Mesendoderm (in vitro differentiated cells): ENCODE measurements at places on chromosomes 11 and 22.
A peak's percentile ranks its signal among the peaks of the same experiment; 100 is the strongest.

- DNase-seq = no peak
Observed at GRCh38 chr11:111456086-111456858, 55.9 kb downstream of the BTG4 start.

DNA sequence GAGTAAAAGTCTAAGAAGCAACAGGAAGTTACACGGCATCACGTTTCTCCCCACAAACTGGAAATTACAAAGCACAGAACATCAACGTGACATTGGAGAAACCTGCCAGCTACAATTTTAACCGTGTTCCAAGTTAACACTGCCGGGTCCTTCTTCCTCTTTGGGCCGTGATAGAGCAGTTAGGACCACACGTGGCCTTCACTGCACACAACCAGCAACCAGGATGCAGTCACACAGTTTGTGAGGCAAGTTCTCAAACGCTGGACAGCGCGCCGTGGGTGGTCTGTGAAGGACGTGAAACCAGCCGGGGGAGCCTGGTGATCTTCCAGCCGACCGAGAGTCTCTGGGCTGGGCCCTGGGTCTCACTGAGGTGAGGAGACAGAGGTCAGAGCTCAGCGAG, 14.6 kb downstream of the C11orf21 start:
- DNase-seq = no peak

- DNase-seq = no peak
Observed at GRCh38 chr22:24517446-24517845, 22.3 kb downstream of the UPB1 start.

- peak; percentile 68 for DNase-seq
Observed at GRCh38 chr22:19035474-19036228, 86.6 kb downstream of the DGCR2 start.

DNA sequence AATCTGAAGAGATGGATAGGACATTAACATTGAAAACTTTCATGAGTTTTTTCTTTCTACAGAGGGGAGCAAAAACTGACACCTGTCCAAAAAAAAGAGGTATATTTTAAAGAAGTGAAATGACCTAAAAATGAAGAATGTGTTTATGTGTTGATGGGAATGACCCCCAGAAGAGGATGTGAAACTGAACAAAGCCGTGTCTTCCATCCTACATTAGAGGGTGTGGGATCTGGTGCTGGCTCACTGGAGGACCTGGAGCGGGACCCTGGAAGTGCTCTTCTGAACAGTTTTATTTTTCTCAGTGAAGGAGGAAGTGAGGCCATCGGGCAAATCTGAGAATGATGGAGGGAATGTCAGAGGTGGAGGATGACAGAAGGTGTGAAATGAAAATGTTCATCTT, 470.1 kb downstream of the NTM start:
- DNase-seq = no peak

GRCh38 chr22:47355388-47355725, 592.9 kb downstream of the TBC1D22A start:
- no peak for DNase-seq

- no peak for DNase-seq
Observed at GRCh38 chr11:46920755-46921154, 2.4 kb upstream of the LRP4 start.

DNA sequence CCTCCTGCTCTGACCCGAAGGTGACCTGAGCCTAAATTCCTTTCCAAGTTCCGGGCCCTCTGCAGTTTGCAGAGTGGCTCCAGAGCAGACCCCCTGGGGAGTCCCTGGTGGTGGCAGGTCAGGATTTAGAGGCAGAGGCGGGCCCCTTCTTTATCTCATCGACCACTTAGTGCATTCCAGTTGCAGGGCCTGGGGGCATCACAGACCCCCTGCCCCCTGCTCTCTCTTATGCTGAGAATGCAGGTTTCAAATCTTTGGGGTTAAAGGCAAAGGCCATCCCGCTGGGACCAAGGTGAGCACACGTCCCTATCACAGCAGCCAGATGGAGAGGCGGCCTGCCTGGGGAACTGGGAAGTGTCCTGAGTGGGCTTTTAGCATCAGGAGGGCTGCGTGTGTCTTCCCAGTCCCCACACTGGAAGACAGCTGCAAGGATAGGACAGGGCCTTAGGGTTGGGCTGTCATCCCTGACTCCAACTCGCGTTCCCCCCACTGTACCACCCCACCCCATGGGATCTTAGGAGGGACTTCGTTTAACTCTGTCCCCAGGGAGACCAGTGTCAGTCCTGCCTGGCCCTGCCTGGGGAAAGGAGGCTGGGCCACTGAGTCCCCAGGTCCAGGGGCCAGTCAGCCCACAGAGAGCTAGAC, 11.3 kb downstream of the DERL3 start:
- DNase-seq = peak; percentile 43

- DNase-seq = no peak
Observed at GRCh38 chr11:130651066-130651855, 202.8 kb downstream of the ADAMTS15 start.

GRCh38 chr22:47309476-47309875, 547.0 kb downstream of the TBC1D22A start:
- DNase-seq = no peak

- DNase-seq = peak; percentile 45
Observed at GRCh38 chr11:75896843-75897419, 81.9 kb downstream of the UVRAG start.

DNA sequence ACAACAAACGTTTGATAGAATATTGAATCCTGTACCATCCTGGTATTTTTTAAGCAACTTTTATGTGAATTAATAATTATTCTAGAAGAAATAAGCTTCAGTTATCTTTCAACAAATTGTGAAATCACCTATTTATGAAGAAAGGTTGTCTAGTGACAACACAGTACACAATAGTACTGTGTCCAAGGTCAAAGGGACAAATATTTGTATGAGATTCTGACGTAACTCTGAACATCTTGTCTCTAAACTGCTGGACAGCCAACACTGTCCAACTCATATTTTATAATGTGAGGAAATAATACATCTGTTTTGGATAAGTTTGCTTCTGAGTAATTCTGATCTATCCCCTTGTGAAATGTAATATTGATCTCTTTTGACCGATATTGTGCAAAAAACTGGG, 18.9 kb downstream of the CASP5 start:
- DNase-seq = no peak

- DNase-seq = no peak
Observed at GRCh38 chr11:110446061-110446460, 16.3 kb downstream of the FDX1 start.

GRCh38 chr11:68335683-68336082, 23.3 kb downstream of the LRP5 start:
- no peak for DNase-seq

GRCh38 chr11:26583550-26583949, 11.5 kb upstream of the MUC15 start:
- no peak for DNase-seq

DNA sequence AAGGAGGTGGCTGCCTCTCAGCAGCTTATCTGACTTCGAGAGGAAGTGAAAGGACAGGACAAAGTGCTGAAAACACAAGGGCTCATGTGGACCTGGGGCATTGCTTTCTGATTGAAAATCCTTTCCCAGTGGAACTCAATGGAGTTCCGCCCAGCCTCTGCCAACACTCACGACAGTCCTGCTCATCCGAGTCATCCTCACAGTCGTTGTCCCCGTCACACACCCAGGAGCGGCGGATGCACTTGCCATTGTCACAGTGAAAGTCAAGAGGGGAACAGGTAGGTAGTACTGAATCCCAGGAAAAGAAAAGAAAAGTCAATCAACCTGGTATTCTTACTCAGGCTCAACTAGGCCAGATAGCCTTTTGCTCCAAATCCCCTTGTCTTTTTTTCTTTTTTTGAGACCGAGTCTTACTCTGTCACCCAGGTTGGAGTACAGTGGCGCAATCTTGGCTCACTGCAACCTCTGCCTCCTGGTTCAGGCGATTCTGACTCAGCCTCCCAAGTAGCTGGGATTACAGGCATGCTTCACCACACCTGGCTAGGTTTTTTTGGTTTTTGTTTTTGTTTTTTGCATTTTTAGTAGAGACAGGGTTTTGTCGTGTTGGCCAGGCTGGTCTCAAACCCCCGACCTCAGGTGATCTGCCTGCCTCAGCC, 18.1 kb downstream of the LRP4 start:
- DNase-seq = no peak

- no peak for DNase-seq
Observed at GRCh38 chr22:50180727-50181521, 4.8 kb upstream of the TRABD start.

- DNase-seq = no peak
Observed at GRCh38 chr22:27598792-27599191, 202.8 kb downstream of the MN1 start.

GRCh38 chr11:8038811-8039529, 42.0 kb upstream of the TUB start:
- no peak for DNase-seq

DNA sequence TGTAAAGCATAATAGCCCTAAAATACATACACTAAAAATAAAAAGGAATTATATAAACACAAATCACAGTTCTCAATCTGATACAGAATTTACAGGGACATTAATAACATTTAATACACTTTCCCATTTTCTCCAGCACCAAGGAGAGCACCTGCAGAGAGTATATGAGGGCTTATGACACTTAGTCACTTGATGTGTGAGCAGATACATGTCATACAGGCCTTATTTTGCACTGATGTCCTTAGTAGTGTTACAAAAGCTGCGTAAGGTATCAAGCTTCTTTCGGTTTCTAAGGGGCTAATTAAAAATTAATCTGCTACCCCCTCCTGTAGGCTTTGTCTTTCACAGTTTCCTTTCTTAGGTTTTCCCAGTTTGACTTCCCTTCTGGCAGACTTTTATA, 61.3 kb downstream of the TRIM44 start:
- DNase-seq = no peak

DNA sequence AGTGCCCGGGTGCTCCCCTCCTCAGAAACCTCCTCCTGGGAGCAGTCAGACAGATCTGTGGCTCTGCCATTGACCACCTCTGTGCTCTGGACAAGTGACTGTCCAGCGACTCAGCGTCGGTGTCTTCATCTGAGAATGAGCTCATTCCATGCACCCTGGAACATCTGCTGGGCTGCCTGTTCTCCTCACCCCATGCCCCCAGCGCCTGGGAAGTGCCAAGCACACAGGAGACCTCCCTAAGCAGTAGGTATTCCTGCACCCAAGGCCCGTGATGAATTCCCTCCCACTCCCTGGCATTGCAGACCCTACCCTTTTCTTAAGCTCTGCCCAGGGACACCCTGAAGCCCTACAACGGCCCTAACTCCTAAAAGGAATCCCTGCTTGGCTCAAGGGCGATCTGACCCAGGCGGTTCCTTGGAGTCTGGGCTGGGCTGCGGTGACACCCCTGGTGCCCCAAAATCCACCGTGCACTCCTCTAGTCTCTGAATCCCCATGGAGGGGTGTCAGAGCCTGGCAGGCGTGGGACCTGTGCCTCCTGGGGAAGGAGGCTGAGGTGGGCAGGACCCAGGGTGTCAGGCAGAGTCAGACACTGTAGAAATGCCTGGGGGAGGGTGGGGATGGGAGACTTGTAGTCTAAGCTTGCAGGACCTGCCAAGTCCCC, 92.0 kb downstream of the CEP164 start:
- DNase-seq = no peak

DNA sequence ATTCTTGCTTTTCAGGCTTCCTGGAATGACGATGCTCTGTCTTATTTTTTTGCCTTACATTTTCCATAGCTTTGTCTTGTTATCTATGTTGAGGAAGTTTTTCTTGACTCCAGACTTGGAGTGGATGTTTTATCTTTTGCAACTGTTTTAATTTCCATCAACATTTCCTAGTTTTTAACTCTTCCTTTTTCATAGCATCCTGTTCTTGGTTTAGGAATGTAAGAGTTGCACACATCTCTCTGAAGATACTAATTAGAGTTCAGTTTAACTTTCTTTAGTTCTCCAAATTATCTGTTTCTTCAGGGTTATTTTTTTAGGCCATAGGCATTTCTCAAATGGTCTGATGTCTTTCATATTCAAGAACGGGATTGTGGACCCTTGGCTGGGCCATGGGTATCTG, 10.4 kb downstream of the CLDN5 start:
- no peak for DNase-seq

DNA sequence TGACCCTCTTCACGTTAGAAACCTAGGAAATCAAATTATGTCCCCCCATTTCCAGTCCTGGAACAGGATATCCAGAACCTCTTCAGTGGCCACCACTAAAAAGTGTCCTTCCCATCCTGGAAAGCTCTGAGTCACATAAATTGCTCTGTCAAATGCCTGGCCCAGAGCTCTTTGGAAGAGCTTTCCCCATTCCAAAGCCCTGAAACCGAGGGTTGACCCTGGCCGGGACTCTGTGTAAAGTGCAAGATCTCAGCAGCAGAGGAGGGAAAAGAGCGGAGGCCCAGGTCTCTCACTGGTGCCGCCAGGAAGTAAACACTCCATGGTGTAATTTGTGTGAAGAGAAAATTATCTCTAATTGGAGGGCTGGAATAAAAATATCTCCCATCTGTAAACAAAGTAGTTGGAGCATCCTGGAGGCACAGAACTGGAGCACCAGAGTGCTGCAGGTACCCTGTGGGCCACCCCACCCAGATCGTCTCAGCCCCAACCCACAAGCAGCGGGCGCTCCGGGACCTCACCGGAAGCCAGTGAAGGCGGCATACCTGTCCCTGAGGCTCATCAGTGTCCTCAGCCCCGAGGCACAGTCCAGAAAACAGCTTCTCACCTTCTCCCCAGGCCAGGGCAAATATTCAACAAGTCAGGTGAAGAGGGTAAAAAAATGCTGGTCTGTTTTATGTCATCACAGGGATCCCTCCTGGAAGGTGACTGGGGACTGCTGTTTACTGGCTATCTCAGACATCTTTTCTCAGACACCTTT, 4.7 kb upstream of the JAM3 start:
- no peak for DNase-seq

DNA sequence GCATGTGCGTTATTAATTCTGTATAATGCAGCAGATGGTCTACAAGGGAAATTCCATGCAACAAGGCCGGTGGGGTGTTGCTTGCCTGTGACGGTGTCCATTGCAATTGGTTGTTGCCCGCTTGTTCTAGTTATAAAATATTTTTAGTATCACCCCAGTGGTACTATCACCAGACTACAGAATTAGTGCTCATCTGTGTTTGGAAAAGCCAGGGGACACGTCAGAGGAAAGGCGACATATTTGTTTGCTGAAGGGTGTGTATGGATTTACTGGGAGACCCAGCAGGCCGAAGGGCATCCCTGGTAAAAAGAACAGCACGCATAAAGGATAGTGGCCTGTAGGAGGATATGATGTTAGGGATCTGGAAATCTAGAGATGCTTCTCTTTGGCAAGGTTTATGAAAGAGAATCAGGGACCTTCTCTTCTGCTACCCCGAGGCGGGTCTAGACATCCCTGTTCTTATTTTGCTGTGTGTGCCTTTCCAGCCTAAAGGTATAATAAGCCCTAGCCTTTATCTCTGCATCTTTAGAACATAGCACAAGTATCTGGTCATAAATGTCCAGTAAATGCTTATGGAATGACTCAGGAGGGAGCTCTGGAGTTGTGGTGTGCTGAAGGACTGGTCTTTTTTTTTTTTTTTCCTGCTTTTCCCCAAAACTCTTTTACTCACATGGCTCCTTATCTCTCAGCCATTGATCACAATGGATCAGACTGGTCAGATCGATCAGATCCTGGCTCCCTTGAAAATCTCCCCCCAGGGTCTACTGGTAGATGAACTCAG, 90.9 kb downstream of the LDLRAD3 start:
- DNase-seq = no peak
